ENCODE measurements at places on chromosomes 7 and 10. TPM values are rescaled to one million over a fixed set of nuclear protein-coding genes. Genes with fewer than 3 reads are reported as not detected.

Gene VSTM2A
- total RNA-seq = not detected

- no peak for DNase-seq
Observed at GRCh38 chr7:139772873-139773272, 4.9 kb downstream of the HIPK2 start.

DNA sequence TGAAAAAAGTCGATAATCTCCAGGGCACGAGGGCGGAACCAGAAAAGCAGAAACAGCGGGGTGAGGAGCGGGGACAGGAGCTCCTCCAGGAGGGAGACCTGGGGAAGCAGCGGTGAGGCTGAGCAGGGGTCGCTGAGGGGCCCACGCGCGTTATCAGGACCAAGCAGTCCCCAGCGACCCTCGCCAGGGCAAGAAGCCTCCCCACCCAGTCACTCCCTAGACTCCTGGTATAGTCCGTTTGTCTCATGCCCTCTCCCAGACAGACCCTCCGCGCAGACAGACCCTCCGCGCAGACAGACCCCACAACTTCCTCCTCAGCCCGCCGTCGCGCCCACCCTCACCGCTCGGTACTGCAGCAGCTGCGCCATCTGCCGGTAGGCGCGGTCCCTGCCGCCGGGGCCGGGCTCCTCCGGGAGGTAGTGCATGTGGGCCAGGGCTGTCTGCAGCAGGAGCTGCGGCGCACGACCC lies 6.3 kb downstream of the ATG9B start:
- no peak for DNase-seq

- DNase-seq = no peak
Observed at GRCh38 chr7:119555788-119556187, 717.2 kb upstream of the KCND2 start.

- no peak for DNase-seq
Observed at GRCh38 chr10:110372656-110373055, 67.9 kb upstream of the SMNDC1 start.

- no peak for DNase-seq
Observed at GRCh38 chr7:27212497-27213432, 12.9 kb upstream of the HOXA13 start.

Gene MCU
- total RNA-seq = 22.3 TPM

- DNase-seq = no peak
Observed at GRCh38 chr7:140041659-140042385, 20.9 kb downstream of the PARP12 start.

GRCh38 chr10:29397221-29397620 lies 108.4 kb downstream of the LYZL1 start:
- no peak for DNase-seq

DNA sequence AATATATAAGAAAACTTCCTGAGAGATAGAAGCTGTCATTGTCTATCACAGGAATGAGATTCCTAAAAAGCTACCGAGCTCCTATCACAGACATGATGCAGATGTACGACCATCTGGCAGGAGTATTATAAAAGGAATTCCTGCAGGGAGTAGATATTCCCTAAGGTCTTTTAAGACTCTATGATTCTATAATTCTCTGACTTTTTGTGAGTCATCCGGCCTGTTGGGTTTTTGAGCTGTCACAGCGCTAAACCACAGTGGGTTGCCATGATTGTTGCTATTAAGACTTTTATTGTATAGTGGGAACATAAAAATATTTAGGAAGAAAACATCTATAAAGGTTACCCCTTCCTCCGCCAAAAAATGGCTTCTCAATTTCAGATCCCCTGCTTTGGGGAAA lies 223.4 kb downstream of the BMPER start:
- no peak for DNase-seq

DNA sequence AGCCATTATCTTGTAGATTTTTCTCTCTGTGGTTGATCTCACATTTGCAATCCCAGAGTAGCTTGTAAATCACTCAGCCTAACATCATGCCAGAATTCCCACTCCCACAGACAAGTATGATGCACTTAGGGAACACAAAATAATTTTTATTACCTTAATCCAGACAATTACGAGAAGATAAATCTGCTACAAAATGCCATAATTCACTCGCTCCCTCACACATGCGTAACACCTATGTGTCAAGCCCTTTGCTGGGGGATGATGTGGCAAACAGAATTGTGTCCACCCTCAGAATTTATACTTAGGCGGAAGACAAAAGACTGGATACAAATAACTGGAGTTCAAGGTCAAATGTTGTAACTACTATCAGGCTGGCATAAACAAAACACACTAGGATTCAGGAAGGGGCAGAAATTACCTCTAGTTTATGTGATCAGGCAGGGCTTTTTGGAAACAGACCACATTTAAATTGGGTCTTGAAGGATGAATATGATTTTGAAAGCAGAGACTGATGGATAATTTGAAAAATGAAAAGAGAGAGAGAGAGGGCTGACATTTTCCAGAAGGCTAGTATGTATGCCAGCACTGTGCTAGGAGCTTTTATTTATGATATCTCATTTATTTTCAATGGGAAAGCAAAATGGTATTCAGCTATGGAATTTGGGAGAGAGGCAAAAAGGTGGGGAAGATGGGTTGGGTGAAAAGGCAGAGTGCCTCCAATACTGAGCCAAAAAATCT lies 69.8 kb downstream of the DOCK4 start:
- DNase-seq = no peak

- DNase-seq = no peak
Observed at GRCh38 chr7:16646472-16647072, 591 bp downstream of the BZW2 start.

DNA sequence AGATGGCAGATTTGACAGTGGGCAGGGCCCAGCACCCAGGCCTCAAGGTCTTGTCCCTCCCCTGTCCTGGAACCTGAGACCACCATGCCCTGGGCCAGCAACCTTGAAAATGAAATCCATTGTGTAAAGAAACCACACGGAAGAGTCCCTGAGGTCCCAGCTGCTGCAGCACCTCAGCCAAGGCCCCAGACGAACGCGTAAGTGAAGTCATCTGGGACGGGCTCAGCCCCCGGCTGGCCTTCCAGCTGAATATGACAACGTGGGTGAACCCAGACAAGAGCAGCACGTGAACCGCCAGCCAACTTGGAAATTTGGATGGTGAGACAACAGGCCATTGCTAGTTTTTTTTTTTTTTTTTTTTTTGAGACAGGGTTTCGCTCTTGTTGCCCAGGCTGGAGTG lies 70.3 kb downstream of the CYTH3 start:
- no peak for DNase-seq

GRCh38 chr10:99967961-99968360 lies 41.8 kb downstream of the DNMBP start:
- no peak for DNase-seq
